Head of caudate nucleus (tissue), 42 donors: ENCODE measurements at places on chromosomes 12 and 14.

GRCh38 chr12:88273875-88274274, 131.8 kb downstream of the TMTC3 start:
- DNase-seq, result no peak

- no peak for DNase-seq
Measured at GRCh38 chr12:43852744-43853143, 16.9 kb downstream of the TMEM117 start.

DNA sequence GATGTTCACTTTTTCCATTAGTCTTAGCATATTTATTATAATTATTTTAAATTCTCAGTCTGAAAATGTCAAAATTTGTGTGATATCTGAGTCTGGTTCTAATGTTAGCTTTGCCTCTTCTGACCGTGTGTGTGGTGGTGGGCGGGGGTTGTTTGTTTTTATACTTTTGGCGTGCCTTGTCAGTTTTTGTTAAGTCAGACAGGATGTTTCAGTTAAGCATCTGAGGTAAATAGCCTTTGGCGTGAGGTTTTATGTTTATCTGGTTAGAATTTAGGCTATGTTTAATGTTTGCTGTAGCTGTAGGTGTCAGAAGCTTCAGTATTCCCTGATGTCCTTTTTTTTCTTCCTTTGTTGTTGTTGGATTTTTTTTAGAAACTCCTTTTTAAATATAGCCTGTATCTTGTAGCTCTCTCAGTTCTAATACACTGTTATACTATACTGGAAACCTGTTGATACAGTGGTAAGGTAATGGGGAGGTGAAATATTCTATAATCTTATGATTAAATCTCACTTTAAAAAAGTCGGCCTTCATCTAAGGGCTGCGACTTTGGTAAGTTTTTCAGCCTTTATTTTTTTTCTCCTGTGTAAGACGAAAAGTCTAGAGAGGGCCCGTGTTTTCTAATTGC, 111.6 kb downstream of the SCAF11 start:
- no peak for DNase-seq

DNA sequence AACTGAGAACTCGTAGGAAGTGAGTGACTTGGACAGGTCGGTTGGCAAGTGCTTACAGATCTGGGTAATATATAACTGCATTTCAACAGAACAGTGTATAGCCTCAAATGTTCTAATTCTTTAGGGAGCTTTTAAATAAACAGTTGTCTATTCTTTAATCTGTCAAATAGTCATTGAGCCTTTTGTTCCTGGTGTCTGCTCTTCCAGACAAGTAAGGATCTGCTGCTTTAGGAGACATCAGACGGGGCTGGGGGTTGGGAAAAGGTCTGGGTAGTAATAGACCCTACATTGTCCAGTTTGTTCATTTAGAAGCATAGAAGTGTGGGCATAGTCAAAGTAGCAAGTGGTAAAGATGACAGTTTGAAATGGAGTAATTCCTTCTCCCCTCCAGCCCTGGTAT, 2.0 kb downstream of the PTPN11 start:
- DNase-seq, result no peak

- DNase-seq, result no peak
Measured at GRCh38 chr12:96195845-96196451, 1.8 kb downstream of the ELK3 start.

GRCh38 chr12:68972595-68972994, 39.6 kb upstream of the CPM start:
- DNase-seq, result no peak

DNA sequence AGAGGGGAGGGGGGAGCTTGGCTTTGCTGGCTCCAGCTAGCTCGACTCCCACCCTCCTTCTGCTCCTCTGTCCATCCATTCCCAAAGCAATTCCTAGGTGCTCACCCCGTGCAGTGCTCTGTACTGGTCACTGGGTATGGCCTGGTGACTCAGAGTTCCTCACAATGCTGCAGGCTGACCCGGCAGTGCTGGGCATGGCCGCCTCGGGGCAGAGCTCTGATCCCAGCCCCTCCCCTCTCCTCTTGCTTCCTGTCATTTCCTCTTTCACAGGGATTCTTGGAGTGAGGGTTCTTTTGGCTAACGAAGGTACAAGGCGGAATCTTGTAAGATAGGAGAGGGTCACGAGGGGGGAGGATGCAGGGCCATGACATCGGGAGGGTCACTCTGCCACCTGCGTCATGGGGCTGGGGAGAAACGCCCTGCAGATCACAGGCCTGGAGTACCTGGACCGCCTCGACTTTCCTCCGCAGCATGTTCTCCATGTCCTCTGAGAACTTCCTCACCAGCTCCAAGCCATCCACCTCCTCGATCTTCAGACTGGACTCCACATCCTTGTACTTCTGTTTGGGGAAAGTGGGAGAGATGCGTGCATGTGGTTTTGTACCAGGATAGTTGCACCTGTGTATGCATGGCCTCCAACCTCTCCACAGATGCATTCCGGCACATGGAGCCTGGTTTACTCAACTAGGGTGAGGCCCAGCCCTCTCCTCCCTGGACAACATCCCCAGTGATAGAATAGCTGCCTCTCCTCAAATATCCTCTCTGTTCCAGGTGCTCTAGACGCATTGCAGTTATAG, 5.7 kb downstream of the CACNA2D4 start:
- DNase-seq, result no peak

DNA sequence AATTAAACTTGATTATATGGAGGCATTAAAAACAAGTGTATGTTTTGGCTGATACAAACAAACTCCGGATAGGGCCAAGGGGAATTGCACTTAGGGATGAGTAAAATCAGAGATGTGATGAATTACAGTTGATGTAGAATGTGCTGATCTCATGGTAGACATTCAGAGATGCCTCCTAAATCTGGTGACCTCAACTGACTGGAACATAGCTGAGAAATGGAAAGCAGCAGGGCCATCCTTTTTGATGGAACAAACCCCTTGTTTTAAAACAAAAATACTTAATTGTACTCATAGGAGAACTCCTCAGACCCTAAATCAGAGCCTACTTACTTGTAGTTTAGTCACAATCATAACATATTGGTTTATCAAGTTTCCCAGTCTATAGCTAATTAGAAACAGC, 122.8 kb downstream of the C12orf75 start:
- no peak for DNase-seq
